Activated CD8-positive, alpha-beta memory T cell treated with anti-CD3 and anti-CD28 coated beads for 24 hours (primary cell): ENCODE measurements at places on chromosomes 16 and 17.

DNA sequence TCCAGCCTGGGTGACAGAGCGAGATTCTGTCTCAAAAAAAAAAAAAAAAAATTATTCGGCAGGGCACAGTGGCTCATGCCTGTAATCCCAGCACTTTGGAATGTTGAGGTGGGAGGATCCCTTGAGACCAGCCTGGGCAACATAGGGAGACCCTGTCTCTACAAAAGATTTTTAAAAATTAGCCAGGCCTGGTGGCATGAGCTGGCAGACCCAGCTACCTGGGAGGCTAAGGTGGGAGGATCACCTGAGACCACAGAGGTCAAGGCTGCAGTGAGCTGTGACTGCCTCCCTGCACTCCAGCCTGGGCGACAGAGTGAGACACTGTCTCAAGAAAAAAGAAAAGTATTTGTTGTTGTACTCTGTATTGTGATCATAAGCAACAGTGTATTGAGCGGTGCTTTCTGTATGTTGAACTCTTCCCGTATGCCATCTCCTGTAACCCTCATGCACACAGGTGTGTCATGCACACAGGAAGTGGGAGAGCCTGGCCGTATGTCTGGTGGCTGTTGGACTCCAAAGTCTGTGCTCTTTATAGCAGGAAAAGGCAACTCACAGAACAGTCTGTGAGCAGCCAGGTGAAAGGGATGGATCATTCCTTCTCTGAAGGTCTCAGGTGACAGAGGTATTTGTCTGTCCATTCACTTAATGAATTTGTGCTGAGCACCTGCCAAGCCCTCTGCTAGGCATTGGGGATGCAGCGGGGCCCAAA is 17.1 kb downstream of the CDH1 start:
- no peak for DNase-seq

DNA sequence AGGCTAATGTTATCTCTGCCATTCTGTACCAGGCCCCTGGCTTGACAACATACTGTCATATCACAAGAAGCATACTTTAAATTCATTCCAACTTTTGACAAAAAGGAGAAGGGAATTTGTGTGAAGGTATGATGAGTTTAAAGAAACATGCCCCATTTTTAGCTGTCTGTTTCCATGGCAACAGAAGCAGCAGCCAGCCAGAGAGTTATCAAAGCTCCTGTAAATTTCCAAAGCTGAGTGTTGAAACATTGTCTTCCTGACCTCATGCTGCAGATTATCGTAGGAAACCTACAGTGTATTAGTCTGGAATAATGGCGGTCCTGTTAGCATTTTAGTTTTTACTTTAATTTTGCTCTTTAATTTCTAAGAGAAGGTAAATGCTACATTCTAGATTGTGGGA is 124.9 kb downstream of the MRTFB start:
- no peak for DNase-seq

GRCh38 chr17:50265212-50265611 is 9.1 kb upstream of the TMEM92 start:
- no peak for DNase-seq

- DNase-seq, result no peak
These were observed 346.2 kb upstream of the ASIC2 start for GRCh38 chr17:33639103-33639880.

DNA sequence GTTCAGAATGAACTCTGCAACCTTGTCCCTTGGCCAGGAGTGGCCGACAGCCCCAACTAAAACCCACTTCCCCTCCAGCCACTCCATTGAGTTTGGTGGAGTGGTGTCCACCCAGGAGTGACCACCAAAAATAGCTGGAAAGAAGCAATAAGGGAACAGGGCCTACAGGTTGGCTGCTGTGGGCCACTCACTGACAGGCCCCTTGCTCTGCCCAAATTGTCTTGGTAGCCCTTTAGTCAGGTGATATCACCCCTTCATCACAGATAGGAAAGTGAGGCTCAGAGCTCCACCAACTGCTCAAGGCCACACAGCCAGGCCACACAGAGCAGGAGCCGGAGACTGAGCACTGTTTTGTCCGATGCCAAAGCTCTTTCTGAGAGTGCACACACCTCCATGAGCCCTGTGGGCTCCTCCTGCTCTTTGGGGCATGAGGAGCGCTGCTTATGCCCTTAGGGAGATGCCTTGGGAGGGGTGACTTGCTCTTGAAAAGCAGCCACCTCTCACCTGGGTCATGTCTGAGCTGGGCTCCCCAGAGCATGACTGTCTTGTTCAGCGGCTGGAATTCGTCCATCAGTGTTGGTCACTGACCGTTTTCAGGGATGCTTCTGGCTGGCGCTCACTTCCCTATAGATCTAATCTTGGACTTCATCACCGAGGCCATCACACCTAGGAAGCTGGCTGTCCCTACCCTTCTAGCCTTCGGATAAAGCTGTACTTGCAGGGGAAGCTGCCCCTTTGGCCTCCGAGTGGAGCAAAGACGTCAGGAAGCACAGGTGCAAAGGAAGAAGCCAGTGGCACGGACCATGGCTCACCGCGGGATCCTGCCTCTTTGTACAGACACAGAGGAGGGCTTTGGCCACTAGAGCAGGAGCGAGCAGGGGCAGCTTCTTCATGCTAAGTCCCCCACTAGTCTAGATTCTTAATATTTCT is 186.0 kb upstream of the ZNF469 start:
- DNase-seq, result peak; percentile 40

DNA sequence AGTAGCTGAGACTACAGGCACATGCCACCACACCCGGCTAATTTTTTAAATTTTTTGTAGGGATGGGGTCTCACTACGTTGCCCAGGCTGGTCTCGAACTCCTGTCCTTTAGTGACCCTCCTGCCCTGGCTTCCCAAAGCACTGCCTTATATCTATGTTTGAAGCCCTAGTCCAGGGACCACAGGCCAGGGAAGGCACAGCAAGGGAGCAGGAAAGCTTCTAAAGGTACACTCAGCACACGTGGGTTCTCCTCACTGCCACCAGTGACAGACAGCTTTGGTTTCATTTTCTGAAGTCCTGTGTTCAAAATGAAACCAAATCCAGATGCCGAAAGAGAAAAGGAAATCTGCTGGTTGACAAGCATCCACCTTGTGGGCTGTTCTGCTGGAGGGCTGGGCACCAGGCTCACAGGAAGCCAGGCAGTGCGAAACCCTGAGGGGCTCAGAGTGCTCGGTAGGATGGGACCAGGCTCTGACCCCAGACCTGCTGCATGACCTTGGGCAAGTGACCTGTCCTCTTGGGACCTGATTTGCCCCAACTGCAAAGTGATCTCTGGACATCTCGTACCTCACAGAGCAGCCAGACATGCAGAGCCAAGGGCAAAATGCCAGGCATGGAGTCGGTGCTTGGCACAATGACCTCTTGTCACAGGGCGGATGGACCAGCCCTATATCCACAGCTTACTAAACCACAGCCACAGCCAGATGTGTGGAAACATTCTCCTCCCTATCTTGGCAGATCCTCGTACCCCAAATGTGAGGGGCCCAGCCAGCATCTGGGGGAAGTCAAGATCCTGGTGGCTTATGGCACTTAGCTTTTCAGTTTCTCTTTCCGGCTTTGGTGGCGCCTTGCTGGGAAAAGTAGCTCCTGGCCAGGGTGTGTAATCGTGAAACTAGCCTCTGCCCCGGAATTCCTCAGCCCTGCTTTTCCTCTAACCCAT is 2.8 kb upstream of the SOCS1 start:
- DNase-seq, result peak; percentile 75

DNA sequence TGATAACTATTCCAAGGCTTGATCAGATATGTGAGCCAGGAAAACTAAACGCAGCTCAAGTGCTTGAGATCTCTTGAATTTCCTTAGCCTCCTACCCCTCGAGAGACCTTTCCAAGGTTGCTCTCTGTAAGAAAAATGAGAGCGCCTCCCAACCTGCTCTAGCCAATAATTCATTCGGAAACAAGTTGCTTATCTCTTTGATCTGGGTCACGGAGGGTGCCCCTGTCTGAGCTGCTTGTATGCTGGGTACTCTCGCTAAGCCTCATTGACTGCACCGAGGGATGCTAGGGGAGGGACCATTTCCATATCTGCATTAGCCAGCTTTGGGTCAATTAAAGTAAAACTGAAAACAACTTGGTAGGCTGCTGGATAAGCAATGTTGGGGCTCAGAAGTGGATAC is 70.1 kb upstream of the SHISA6 start:
- DNase-seq, result no peak

DNA sequence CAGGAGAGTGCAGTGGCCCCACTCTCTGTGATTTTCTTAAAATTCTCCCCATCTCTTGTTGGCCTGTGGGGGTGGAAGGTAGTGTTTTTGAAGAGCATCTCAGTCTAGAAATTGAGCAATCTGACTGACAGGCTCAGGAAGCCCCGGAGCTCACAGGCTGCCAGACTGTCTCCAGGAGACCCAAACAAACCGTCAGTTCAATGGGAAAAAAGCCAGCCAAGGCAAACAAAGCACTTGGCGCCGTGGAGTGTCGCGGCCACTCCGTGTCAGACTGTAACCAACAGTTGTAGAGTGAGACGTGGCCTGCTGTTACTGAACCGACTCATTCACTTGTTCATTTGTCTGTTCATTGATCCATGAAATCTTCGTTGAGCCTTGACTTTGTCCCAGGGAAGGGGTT is 33.7 kb downstream of the RGS9 start:
- no peak for DNase-seq

DNA sequence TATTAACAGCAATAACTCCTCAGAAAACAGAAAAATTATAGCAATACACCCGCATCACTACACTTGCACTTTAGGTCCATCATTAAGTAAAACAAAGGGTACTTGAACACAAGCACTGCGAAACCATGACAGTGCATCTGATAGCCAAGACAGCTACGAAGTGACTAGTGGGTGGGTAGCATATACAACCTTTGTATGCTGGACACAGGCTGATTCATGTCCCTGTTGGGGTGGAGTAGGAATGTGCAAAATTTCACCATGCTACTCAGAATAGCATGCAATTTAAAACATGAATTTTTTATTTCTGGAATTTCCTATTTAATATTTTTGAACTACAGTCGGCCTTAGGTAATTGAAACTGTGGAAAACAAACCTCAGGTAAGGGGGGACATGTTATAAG is 2414.1 kb downstream of the TP53TG3F start:
- no peak for DNase-seq

- peak; percentile 81 for DNase-seq
These were observed 20.6 kb downstream of the MYL4 start for GRCh38 chr17:47229535-47230443.

GRCh38 chr17:27353033-27353460 is 59.1 kb downstream of the WSB1 start:
- no peak for DNase-seq

DNA sequence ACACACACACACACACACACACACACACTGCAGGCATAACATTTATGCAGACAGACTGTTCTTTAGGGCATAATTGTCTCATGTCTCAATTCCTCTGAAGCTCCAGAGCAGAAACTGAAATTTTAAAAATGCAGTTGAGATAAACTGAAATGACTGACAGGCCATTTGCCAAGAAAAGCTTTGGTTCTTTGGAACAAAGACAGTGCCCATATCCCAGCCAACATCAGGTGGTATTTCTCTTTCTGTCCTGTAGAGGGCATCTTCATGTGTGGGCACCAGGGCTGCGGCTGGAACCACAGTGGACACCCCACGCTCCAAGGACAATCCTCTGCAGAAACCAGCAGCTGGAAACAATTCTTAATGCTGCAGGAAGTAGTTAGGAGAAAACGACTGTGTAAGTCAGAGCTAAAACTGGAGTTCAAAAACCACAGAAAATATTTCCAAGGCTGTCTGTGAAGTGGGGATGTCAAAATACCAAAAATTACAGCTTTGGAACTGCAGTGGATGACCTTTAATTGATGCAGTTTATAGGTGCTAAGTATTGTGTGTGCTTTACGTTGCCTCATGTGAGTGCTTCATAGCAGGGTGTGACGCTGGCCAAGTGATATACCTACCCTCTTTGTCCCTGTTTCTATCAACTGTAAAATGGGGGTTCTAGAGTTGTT is 10.6 kb upstream of the MEFV start:
- DNase-seq, result no peak

GRCh38 chr17:51734462-51734861 is 424.1 kb downstream of the CA10 start:
- no peak for DNase-seq

- no peak for DNase-seq
These were observed 297.1 kb downstream of the IRF8 start for GRCh38 chr16:86195863-86196630.

DNA sequence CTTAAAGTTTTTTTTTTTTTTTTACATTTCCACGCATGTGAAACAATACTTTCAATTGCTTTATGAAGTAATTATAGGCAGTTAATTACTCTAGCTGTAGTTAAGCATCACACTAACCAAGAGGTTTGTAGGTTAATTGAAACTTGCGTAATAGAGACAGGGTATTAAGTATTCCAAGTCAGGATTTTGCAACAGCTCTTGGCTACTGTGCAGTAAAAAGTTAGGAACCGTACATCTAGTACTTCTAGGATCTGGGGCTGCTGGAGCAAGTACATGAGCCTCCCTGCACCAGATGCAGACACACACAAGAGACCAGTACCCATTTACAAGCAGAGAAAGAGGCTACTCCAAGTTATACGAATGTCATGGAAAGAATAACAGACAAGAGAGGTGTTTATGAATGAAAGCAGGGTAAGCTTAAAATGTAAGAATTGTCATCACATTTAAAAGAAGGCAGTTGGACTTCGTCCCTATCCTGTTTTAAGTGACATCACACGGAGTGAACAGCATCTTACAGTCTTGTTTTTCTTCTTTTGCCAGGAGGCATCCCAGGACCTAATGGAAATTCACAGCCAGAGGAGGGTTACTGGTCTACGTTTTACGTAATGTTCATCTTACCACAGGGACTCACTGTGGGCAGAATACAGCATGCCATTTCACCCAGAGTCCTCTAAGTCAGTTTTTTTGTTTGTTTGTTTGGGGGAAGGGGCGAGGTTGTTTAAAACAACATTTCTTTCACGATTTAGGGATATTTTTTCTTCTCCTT is 379.6 kb upstream of the PSMD7 start:
- no peak for DNase-seq

DNA sequence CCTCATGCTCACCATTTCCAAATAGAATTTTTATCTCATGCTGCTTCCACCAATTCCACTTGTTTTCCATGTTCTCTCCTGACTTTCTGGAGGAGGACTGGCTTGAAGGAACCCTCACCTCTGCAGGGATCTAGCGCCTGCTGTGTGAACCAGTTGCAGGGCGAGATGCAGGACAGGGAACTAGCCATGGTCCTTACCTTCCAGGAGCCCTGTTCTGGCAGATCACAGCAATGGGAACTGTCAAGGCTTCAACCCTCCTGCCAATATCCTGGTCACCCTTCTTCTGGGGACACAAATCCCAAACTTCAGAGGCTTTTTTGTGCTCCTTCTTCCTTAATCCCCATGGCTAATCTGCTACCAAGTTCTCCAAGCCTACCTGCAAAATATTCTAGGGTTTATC is 60.4 kb upstream of the MMP2 start:
- DNase-seq, result no peak

GRCh38 chr16:53565296-53565863 is 62.4 kb upstream of the AKTIP start:
- DNase-seq, result no peak

- DNase-seq, result no peak
These were observed 4.9 kb downstream of the KRT27 start for GRCh38 chr17:40777459-40777858.

- DNase-seq, result no peak
These were observed 125.4 kb downstream of the MAP2K6 start for GRCh38 chr17:69539781-69540319.

GRCh38 chr16:69820926-69821541 is 58.9 kb downstream of the WWP2 start:
- no peak for DNase-seq
